ENCODE measurements at places on chromosomes 1 and 21.

DNA sequence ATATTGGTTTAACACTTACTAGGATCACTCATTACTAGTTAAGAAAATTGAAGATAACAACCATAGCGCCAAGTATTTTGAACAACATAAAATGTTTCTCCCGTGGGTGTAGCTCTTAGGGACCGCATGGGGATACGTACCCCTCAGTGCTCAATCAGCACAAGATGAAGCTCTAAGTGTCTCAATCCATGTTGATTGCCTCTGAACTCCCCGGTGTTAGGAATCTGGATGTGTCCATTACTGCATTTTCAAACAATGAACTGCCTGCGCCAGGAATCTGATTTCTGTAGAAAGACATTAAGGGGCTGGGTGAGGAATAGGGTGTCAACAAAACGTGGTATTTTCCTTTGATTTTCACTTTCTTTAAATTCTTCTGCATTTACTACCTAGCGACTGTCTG is 100.2 kb downstream of the LMO4 start:
- DNase-seq = no peak

DNA sequence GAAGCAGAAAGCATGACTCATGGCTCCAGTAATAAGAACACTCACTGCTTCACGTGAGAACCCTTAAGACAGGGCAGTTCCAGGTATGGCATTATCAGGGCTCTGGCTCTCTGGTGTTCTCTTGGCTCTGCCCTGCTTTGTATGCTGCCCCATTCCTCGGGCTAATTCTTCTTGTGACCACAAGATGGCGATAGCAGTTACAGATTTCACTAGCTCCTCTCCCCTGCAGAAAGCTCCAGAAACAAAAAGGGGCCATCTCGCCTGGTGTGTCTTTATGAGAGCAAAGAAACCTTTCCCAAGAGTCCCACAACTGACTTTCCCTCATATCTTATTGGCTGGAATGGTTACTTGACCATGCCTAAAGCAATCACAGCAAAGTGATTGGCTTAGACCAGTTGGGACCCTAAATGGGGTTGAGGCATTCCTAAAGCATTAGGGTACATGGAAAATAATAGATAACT is 60.1 kb downstream of the F3 start:
- DNase-seq = peak; percentile 50

DNA sequence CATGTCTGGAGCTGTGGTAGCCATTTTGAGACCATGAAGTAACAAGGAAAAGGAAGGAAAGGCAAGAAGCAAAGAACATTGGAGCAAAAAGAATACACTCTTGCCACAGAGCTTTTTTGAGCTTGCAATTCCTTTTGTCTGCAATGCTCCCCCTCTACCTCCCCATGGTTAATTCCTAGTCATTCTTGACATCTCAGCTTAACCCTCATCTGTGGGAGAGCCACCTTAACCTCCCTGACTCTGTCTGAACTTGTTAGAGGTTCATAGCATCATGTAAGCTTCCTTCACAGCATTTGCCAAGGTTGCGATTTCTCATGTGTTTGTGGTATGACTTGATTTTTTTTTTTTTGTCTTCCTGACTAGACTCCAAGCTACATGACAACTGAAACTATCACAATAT is 564.1 kb upstream of the PLXNA2 start:
- no peak for DNase-seq

DNA sequence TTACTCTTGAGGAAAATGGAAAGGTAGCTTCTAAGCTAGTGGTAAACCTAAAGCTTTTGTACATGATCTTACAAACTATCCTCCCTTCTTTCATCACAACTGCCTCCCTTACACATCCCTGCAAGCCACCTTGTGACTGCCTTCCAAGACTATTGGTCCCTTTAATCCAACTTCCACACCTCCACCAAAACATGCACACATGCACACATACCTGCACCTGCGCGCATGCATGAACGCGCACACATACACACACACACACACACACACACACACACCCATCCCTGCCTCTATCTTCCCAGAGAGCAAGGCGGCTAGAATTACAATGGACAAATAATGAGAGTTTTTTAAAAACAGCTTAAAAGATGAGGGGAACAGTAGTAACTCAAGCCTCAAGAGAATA is 58.3 kb downstream of the LUZP1 start:
- no peak for DNase-seq

DNA sequence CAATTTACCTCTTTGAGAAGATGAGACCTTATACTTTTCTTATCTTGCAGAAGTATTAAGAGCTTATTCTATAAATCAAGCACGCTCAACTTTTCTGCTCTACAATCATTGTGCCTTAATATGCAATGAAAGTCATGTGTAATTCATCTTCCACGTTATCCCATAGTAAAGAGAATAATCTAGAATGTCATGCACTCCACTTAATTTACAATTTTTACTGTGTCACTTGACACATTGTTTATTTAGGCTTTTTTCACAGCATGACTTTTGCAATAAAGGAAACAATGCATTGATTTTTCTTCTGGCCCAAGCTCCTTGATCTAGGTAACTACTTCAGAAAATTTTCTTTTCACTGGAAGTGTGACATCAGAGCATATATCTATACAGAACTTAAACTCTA is 290.9 kb downstream of the HHIPL2 start:
- no peak for DNase-seq

- DNase-seq = no peak
Observed at GRCh38 chr1:55179177-55179835, 35.9 kb downstream of the USP24 start.

DNA sequence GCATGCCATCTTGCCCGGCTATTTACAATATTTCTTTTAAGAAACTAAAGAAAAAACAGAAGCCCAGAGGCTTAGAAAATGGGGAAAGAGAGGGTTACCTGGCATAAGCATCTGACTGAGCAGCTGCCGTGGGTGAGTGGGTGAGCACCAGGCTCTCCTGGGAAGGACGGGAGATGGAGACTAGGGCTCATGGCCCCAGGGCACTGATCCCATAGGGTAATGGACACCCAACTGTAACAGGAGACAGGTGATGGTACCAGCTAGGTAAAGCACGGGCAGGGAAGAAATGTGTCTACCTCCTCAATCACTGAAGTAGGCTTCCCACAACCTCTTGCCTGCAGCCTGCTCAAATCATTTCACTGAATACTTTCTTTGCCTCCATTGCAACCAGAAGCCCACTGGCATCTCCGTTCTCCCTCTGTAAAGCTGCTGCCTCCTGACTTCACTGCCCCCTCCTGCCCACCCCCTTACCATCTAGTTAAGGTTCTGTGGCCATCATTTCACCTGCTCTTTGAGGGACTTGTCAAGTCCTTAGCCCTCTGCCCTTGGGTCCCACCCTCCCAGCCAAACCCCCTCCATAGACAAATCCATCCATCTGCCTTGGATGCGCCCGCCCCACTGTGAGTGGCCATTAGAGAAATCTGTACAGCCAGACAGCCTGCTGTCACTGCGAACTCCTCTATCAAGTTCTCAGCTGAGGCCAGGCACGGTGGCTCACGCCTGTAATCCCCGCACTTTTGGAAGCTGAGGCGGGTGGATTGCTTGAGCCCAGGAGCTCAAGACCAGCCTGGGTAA is 6.2 kb downstream of the TMEM125 start:
- no peak for DNase-seq

GRCh38 chr1:232329103-232329813 is 300.7 kb downstream of the SIPA1L2 start:
- no peak for DNase-seq

GRCh38 chr1:197438010-197438790 is 170.1 kb downstream of the CRB1 start:
- no peak for DNase-seq

- DNase-seq = no peak
Observed at GRCh38 chr1:100039591-100039990, 69.8 kb downstream of the SLC35A3 start.

DNA sequence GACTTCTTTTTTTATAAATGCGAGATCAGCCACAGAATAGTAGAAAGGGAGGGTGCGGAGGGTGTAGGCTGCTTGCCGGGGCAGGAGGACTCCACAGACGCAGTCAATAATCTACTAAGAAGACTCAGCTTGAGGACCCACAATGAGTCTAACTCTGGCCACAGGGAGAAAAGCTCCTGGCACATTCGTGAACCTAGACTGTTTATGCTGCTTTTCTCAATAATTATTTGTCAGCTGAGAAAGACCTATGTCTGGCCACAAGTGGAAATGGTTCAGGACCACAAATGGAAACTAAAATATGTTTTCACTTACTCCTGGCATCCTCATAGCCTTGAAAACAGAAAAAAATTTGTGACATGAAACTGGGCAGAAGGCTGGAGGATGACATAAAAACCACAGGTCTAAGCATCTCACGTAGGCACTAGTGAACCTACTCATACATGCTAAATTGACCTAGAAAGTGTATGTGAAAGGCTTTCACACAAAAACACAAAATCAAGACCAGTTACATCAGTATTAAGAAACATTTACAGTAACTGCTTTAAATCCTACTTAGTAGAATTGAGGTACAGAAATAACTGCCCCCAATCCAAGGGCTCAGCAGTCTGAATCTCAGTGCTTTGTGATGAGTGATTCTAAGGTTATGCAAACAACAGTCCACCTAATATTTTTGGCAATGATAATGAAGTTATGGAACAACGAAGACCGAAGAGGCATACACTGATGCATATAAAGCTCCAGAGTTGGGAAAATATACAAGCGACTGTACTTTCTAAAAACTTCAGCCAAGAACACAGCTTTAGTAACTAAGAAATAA is 159.5 kb downstream of the SLC45A1 start:
- no peak for DNase-seq

DNA sequence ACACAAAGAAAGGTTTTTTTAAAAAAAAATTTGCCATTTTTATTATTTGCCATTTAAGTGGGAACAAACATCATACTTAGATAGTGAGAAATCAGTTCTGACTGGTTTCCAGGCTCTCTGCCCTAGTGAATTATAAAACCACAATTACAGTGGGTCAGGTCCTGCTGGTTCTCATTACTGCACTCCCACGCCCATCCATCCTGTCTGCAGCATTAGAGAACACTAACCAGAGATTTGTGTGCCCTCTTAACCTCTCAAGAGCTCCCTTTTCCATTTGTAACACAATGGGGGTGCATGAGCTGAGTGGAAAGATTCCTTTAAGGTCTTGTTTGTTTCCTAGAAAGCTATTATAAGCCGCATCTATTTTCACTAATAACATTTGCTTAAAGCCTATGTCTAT is 489.3 kb downstream of the AMY1C start:
- no peak for DNase-seq

- DNase-seq = no peak
Observed at GRCh38 chr1:109281680-109282496, 1.1 kb downstream of the PSRC1 start.

DNA sequence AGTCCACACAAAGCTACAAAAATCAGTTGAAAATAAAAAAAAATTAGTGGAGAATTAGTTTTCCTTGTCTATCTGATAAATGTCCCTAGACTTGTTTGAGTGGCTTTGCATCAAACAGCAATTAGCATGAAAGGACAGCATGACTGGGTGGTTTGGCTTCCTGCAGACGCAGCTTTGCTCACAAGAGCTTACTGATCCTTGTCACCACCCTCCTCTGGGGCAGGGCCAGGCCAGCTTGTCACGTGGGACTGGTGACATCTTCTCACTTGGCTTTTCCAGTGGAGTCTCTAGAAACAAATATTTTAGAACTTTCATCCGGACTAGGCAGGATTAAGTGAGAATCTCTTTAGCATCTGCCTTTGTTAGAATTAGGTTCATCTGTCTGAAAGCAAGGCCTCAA is 76.0 kb upstream of the OLIG2 start:
- no peak for DNase-seq

DNA sequence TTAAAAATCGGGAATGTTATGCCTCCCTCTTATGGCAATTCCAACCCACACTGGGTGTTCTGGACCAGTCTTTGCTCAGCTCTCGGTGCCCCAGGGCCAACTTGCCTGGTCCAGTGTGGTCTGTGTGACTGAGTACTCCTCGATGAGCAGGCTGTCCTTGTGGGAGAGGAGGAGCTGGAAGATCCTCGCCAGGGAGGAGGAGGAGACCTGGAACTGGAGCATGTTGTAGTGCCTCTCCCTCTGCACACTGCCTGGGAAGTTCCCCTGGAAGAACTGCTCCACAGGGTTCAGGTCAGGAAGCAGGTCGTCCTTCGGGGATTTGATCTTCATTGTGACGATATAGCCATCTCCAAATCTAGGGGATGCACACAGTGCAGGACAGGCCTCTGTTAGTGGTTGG is 88.5 kb upstream of the GCLM start:
- no peak for DNase-seq

GRCh38 chr1:236998546-236998945 is 5.7 kb downstream of the MT1HL1 start:
- no peak for DNase-seq

- no peak for DNase-seq
Observed at GRCh38 chr1:209755926-209756614, at the start of gene TRAF3IP3. TSS of gene TRAF3IP3 (plus strand) at chr1:209756053. CDS start at chr1:209760040, 3,987 bp downstream.

DNA sequence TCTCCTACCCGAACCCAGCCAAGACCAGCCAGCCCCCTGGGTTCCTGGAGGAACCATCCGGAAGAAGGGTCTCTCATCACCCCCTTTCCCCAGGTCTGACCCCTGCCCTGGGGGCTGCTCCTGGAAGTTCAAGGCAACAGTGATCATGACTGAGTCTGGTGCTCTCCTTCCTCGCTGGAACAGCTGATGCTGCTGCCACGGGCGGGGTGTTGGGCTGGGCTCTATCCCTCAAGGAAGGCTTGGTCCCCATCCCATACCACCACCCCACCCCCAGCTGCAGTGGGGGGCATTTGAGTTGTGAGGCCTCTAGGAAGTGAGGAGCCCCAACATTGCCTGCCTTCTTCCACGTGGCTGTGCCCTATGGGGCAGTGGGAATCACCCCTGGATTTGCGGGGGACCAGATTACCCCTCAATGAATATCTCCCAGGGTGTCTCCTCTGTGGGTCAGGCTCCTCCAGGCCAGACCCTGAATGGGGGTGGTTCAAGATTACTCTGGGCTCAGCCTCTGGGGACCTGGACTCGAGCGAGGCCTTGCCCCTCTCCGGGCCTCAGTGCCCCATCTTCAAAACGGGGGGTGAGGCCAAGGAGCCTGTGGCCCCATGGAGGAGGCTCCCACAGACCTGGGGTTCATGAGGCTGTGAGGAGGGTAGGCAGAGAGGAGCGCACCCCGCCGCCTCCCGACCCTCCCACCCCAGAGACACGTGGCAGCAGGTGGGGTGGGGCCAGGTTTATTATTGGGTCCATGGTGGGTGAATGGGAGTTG is 2.8 kb downstream of the MASP2 start:
- DNase-seq = no peak

DNA sequence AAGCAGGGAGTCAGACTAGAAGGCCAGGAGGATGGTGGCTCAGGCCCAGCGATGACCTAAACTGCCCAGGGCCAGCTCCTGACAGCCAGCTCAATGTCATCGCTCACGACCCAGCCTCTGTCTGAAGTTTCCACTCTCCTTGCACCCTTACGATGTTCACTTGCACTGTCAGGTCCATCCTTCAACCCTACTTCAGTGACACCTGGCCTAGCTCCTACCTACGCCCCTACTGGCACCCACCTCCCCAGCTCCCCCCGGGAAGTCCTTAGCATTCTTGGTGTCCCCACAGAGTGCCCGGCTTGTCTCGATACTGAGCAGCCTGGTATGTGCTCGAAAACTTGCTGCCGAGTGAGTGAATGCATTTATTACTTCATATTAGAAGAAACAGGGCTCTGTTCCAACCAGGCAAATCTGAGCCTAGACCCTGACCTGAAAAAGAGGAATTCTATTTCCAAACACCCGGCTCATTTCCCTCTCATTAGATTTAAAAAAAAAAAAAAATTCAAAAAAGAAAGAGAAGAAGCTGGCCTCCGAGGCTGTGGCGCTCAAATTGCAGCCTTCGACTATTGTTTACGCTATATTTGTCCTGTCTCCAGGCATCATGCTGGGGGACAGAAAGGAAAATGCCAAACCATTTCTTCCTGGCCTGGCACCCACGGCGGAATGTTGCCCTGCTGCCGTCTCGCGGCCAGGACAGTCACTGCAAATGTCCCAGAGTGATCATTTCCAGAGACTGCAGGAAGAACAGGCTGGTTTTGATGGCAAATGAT is 29.8 kb upstream of the LRRC38 start:
- no peak for DNase-seq
